Stimulated activated CD4-positive, alpha-beta T cell treated with anti-CD3 and anti-CD28 coated beads, Interleukin-1b, Interleukin-23, amount 100 ng/mL, for 1 hour (primary cell): ENCODE measurements at places on chromosomes 2 and 18.

DNA sequence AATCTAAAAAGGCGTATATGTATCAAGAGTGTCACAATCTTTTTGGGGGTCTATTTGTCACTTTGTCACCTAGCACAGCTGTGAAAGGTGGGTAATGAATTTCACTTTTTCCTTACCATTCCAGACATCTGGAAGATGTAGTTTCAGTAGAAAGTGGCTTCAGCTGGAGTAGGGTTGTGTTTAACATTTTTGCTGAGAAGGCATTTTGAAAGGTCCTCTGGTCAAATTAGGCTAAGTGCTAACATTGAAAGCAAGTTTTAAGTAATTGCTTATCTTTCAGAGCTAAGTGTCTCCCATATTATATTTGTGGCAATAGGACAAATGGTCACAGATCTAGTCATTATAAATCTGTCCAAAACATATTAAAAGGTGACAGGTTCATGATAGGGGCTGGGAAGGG is 542.1 kb upstream of the SPHKAP start:
- DNase-seq, result no peak

GRCh38 chr2:235627682-235628081 is 133.8 kb downstream of the AGAP1 start:
- no peak for DNase-seq

- peak; percentile 79 for DNase-seq
Observed at GRCh38 chr2:231714639-231715498, 6.5 kb downstream of the PTMA start.

DNA sequence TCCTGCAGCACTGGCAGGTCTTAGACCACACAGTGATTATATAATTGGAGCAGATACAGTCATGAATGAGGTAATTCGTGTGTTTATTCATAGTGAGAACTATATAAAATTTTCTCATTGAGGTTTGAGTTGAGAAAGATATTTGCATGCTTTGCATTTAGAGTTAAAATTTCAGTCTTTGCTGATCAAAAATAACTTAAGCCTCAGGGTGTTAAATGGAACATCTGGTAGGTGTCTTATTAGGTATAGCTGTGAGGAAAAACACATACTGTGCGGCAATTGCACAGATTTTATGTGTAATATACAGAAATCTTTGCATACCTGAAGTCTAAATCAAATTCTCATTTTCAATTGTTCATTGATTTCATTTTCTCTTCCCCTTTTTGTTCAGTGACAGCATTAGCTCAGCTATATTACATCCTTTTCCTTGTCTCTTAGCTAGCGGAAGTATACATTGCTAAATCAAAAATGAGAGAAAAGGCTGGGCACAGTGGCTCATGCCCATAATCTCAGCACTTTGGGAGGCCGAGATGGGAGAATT is 21.2 kb downstream of the GORASP2 start:
- no peak for DNase-seq

DNA sequence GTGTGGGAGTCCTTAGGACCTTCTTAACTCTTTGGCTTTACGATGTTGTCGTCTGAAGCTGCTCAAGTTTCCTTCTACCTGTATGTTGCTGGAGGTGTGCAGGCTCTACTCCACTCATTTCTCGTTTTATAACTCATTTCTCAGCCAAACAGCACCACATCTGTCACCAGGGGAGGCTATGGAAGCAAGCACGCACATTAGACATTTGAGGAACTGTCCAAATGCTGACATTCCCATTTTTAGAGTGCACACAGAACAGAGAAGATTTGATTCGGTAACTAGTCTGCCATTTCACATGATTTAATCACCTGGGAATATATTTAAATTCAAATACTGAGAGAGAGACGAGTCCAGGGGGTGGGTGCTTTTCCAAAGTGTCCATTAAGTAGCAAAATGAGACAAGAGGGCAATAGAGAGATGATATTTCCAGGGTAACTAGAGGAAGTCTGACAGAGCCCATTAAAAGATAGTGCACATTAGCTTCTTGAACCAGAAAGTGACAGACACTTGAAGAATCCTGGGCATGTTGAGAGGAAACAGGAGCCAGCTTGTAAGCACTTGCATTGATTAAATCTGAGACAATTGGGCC is 793.3 kb downstream of the TDRD15 start:
- DNase-seq, result no peak

DNA sequence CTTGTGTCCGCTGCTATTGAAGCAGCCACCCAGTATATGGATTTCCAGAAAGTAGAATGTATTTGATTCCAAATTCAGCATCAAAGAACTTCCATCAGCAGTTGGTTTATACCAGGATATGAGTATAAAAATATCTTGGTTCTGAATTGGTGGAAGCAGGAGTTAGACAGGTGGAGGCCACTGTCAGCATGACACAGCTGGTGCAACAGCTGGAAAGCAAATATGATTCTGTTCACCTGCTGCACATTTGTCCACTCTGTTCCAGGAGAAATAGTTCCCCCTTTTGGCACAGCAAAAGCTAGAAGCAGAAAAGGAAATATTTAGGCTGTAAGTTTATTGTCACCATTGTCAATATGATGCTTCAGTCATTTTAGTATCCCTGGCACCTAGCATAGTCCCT is 41.2 kb downstream of the KIAA2012 start:
- no peak for DNase-seq

DNA sequence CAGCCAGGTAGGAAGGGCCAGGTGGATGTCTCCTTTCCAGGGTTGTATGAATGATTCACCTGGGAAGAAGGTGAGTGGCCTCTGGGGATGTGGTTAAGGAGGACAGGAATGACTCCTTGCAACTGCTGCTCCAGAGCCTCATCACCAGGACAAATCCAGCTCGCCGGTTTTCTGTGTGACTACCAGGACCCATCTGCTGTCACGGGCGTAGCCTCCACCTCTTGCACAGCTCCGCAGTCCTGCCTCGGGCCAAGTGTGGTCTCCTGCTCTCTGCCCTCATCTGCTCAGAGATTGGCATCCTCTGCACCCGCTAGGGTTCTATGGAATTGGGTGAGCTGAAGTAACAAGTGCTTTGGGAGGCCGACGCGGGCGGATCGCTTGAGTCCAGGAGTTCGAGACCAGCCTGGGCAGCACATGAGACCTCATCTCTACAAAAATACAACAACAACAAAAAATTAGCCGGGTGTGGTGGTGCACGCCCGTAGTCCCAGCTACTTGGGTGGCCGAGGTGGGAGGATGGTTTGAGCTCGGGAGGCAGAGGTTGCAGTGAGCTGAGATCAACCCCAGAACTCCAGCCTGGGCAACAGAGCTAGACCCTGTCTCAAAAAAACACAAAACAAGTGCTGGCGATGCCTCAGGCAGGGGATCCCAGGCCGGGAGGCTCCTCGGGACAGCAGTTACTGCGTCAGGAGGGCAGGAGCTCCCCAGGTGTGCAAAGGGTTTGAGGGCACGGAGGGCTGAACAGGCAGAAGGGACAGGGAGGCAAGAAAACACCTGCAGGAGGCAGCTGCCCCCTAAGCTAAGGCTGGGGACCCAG is 831 bp upstream of the D2HGDH start:
- DNase-seq, result no peak
